G401 (cell line): ENCODE measurements at places on chromosomes 7 and 10.

- no peak for DNase-seq
Measured at GRCh38 chr10:58641708-58642107, 129.0 kb downstream of the BICC1 start.

DNA sequence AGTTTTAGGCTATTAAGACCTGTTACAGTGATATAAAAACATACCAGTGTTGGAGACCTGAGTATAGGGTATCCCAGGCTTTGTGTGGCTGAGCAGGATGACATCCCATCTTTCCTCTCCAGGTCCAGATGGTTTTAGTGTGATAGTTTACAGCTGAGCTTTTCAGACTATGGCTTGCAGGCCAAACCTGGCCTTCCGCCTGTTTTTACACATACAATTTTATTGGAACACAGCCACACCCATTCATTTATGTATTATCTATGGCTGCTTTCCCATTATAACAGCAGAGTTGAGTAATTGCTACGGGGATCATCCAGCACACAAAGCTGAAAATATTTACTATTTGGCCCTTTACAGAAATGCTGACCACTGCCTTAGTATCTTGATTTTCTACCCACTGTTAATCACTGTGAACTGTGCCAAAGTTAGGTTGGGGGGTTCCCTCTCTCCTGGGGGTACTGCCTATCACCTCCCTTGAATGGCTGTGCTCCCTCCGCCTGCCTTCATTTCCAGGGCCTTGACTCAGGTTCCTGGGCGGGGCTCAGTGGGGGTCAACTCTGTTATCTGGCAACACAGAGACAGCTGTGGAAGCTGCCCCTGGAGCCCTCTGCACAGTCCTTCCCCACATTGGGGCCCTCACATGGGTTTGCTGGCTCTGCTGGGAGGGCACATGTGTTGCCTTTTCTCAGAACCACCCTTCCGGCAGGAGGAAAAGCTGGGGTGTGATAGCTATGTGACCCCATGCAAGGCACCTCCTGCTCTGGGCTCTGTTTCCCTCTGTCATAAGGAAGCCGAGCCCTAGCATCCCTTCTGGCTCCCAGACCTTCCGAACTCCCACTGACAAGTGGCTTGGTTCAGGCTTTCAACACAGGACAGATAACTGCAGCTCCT lies 40.3 kb upstream of the SH2D4B start:
- no peak for DNase-seq

DNA sequence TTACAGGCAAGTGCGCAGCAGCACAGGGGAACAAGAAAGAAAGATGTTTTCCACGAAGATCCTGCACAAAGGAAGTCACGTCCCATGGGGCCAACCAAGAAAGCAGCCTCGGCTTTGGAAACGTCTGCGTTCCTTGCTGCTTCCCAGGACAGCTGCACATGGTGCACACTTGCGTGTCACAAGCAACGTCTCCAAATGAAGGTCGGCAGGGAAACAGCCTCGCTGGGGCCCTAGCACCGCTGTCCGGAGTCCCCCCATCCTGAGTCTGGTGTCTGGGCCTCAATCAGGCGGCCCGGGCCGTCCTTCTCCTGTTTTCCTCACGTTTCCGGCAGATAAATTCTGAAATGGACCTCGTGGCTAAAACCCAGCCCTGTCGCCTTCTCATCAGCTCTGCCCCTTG lies 206.2 kb downstream of the DIP2C start:
- DNase-seq: no peak

- DNase-seq: no peak
Measured at GRCh38 chr10:5070648-5071410, 23.4 kb upstream of the AKR1C3 start.

- no peak for DNase-seq
Measured at GRCh38 chr10:35463105-35463867, 127.0 kb downstream of the CCNY start.

DNA sequence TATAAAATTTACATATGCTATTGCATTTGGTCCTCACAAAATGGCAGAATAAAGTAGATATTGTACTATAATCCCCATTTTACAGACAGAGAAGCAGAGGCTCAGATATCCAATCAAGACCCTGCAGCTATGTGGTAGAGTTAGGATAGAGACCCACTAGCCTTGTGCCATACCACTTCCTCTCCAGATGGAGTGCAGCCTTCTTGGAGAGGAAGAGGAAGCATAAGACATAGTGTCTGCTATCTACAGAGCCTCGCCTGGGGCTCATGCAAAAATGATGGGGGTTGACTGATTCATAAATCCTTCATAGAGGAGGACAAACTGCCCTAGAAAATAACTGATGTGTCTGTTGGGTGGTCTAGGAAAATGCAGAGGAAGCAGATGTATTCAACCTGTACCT lies 447.3 kb downstream of the KCNMA1 start:
- no peak for DNase-seq

GRCh38 chr7:98369726-98370125 lies 31.2 kb downstream of the BAIAP2L1 start:
- no peak for DNase-seq

DNA sequence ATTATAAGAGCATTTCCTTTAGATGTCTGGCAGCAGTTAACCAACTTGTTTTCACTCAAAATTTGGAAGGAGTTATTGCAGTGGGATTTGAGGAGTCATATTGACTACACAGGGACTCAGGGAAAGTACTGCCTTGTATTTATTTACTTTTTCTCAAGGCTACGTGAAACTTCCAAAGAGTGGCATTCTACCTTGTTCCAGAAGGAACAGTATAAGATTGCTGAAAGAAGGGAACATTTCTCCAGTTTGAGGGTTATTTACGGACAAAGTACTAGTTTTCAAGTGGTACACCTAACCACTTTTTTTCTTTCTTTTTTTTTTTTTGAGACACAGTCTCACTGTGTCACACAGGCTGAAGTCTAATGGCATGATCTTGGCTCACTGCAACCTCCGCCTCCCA lies 5.1 kb downstream of the MORN4 start:
- no peak for DNase-seq

DNA sequence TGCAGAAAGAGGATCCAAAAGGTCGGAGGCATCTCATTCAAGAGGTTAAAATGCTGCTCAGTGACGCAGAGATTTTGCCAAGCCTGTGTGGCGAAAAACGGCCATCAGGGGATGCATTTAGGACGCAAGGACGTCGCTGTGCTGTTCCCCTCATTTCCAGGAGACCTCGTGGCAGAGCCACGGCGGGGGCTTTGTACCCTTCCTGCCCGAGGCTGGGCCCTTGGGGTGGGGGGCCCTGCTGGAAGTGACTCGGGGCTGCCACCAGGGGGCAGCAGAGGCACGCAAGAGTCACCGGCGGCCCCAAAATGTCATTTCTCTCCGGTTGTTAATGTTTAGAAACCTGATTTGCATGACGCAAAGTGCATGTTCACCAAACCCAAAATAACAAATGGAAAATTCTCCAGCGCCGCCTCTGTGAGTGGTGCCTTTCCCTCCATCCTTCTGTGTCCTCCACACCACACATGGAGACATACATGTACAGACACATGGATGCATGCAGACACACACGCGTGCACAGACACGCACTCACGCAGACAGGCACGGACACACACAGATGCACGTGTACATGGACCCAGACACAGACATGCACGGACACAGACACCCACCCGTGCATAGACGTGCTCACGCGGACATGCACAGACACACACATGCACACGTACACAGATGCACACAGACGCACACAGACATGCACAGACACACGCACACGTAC lies 51.0 kb upstream of the NKX6-2 start:
- peak; percentile 70 for DNase-seq

GRCh38 chr10:131177431-131178327 lies 133.8 kb downstream of the TCERG1L start:
- DNase-seq: no peak

DNA sequence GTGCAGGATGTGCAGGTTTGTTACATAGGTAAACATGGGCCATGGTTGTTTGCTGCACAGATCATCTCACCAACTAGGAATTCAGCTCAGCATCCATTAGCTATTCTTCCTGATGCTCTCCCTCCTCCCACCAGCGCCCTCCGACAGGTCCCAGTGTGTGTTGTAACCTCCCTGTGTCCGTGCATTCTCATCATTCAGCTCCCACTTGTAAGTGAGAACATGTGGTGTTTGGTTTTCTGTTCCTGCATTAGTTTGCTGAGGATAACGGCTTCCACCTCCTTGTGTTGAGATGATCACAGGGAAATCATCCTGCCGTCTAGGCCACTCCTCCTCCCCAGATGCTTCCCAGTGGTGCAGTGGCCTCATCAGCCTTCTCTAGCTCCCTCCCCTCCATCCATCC lies 261.6 kb upstream of the GALNT17 start:
- no peak for DNase-seq

DNA sequence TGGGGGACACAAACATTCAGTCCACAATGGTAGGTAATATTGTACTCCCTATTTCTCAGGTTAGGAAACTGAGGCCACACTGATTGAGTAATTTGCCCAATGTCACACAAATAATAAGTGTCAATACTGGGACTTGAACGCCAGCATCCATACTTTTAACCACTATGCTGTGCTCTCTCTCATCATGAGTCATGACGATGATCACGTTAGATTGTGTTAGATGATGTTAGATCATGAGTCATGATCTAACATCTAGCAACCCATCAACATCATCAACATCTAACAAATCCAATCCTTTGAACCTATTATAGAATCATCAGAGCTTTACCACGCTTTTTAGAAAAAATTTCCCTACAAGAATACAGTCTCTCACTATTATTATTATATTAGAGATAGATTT lies 28.1 kb upstream of the HERPUD2 start:
- DNase-seq: no peak

DNA sequence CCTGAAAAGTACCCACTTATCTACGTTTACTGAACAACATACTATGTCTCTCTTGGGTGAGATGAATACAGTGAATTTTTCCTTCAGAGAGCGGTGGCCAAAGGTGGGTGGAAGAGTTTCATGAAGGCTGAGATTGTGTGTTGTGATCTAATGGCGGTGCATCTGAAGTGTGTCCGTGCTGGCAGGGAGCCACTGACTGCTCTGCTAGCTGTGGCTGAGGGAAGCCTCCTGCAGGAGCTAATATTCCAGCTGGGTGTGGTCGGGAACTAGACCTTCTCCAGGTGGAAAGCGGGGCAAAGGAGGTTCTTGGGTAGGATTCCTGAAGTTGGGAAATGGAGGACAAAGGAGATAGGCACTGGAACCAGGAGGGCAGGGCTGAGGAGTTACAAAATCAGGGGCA lies 69.2 kb upstream of the GRB10 start:
- no peak for DNase-seq

- DNase-seq: peak; percentile 25
Measured at GRCh38 chr10:81876253-81877077, 1.5 kb downstream of the NRG3 start.

DNA sequence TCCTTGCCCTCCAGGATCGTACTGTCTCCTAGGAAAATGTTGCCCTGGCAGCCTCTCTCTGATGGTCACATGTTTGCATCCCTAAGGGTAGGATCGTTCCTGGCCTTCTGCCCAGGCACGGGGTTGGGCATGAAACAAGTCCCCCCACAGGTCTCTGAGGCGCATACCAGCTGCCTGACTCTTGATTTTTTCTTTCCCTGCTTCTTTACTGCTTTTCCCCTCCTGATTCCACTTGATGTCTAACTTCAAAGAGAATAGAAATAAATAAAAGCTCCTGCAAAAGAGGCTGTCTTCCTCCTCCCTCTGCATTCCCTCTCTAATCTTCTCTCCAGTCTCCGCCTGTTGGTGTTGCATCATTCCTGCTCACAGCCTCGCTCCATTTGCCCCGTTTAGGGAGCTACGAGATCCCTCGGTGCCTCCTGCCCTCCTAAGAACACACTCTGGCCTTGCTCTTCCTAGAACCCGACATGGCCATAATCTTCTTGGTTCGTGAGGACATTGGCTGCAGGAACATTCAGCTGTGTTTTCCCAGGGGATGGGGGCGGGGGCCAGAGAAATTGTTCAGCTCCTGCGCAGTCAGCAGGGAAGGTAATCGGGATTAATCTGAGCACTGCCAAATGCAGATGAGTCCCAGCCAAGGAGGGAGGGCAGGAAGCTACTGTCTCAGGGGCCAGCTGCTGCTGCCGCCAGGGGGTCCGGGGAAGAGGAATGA lies 26.0 kb downstream of the LEP start:
- DNase-seq: peak; percentile 83

DNA sequence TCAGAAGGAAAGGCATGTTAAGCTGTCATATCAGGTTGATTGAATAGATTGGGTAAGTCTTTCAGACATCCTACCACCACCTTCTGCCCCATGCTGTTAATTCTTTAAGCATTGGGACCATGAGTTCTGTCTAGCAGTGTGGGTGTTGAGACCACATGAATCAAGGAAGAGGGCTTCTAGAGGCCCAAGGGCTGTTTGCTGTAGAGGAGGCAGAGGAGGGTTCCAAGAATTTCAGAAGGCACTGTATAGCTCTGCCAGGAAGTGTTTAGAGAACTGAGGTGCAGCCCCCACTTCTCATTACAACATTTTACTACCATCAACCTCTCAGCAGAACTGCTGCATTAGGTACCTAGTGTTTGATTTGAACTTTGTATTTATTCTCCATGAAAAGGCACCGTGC lies 720.2 kb downstream of the AUTS2 start:
- no peak for DNase-seq

DNA sequence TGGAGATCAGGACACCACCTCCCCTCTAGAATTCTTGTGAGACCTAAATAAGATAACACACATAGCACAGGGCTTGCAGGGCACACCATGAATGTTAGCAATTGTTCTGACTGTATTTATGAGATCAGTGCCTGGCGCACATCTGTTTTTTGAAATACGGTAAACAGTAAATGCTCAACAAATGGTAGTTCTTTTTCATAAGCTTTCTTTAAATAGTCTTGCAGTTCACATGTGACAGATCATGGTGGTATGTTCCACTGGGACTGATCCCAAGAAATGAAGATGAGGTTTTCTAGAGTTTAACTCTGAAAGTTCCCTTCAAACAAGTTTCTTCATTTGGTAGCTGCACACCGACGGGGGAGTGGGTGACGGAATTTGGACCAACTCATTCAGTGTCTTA lies 34.8 kb downstream of the CREB5 start:
- no peak for DNase-seq

DNA sequence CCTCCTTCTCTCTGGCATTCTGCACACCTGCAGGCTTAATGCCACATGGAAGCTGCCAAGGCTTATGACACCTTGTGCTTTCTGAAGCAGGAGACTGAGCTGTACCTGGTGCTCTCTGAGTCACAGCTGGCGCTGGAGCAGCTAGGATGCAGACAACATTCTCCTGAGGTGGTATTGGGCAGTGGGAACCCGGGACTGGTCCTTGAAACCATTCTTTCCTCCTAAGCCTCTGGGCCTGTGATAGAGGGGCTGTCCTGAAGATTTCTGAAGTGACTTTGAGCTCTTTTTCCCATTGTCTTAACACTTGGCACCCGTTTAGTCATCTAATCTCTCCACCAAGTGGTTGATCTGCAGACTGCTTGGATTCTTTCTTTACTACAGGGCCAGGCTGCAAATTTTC lies 508.4 kb downstream of the TFEC start:
- no peak for DNase-seq

DNA sequence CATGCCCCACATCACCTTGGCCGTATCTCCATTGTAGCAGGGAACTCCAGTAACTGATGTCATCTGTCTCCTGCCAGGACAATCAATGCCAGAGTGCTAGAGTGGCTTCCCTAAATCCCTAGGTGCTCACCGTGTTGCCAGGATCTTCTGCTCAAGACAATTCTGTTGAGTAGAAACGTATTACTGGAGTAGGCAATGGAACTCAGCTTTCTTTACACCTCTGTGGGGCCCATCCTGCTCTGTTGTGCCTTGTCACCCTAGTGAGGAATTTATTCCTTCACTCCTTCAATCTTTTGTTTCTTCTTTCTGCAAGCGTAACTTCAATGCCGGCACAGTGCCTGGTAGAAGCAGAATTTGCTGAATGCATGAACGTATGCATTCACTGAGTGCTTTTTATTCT lies 305.5 kb upstream of the ZMIZ1 start:
- no peak for DNase-seq
